T follicular helper cell (primary cell): ENCODE measurements at places on chromosomes 12 and 14.

DNA sequence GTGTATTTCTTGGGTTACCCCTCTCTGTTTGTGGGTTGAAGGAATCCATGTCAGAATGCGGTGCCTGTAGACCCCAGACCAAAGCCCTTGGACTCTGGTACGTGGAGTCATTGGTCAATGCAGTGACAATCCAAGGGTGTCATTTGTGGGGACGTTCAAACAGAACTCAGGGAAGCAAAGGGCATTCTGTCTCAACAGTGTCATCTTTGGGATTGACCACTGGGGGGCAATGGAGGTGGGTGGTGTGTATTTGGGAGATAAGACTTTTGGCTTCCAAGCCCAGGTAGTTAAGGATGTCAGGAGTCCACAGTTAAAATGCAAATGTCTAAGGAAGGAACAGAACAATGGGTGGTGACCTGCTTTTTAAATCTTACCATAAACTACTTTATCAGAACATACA, 54.6 kb upstream of the CCDC175 start:
- DNase-seq: no peak

DNA sequence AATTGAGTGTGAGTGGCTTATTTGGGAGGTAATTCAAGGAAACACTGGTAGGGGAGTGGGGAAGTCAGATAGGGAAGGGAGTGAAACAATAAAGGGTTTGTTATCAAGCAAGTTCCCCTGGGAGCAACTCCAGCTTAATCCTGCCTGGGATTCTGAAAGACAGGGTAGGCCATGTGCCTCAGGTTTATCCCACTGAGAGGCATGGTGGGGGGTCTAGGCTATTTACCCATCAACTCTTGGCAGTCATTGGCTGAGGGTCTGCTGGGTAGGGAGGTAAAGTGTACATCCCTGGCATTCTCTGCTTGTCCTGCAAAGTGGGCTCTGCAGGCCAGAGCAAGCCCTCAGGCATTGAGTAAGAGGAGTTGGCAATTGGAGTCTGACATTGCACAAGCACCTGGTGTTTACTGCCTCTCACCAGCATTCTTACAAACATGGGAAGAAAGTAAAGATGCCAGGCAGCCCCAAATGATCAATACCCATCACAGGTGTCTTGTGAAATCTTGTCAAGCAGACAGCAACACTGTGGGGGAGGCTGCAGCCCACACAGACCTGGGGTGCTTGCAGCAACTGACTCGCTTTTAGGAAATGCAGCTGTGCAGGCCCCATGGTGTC, 169.3 kb downstream of the KTN1 start:
- no peak for DNase-seq

GRCh38 chr12:132740652-132741051, 21.0 kb downstream of the ANKLE2 start:
- no peak for DNase-seq

GRCh38 chr12:52828591-52829021, 5.5 kb downstream of the KRT79 start:
- no peak for DNase-seq

DNA sequence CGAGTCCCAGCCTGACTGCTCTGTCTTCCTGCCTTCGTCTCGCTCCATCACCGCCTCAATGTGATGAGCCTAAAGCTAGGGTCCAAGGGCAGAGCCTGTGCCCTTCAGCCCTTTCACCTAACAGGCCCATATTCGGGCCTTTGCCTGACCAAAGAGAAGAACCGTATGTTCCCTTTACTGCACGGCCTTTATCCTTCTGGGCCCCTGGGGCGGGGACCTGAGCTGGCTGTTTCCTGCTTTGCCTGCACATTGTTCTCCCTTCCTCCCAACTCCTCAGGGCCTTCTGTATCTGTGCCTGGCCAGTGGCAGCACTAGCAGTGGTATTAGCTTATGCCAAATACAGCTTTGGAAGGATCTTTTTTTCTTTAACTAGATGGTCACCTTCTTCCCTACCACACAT, 8.5 kb upstream of the MYL6B start:
- DNase-seq: no peak

GRCh38 chr14:94401083-94401482, 12.7 kb upstream of the SERPINA1 start:
- no peak for DNase-seq

GRCh38 chr14:105474483-105475268, at the start of gene CRIP2:
Gene CRIP2, plus strand, starts transcription at chr14:105474821. Its CDS starts 42 bp downstream, at chr14:105474863.
- no peak for DNase-seq
